ENCODE measurements at places on chromosomes 11 and 22. TPM values are rescaled to one million over a fixed set of nuclear protein-coding genes. Genes with fewer than 3 reads are reported as not detected.

Gene PRR33
- total RNA-seq, result not detected

Gene MOGAT2
- total RNA-seq, result not detected

Gene RNF26
- total RNA-seq, result 41.1 TPM

Gene CEND1
- 1.6 TPM for total RNA-seq

Gene SMCO4
- total RNA-seq, result 7.7 TPM

All from A549 treated with CpdA at 1 μM for 4 hours (cell line).